IMR-90 (cell line): ENCODE measurements at places on chromosomes 12 and 14. TPM values are rescaled to one million over a fixed set of nuclear protein-coding genes. Genes with fewer than 3 reads are reported as not detected.

Gene MCRS1
- 60.8 and 72.9 TPM in 2 replicates for total RNA-seq

- peaks cover 9% of the 10 kb centered on the region for H3K4me1 ChIP-seq
- H3K4me3 ChIP-seq = peak overlapping the region; percentile 96
- peak; percentile 66 for DNase-seq
- H3K36me3 ChIP-seq = 0 out of 2 replicates have a peak, but pooled peaks cover 2% of the 10 kb centered on the region
Measured at GRCh38 chr14:49768301-49769121, 558 bp downstream of the KLHDC2 start.

DNA sequence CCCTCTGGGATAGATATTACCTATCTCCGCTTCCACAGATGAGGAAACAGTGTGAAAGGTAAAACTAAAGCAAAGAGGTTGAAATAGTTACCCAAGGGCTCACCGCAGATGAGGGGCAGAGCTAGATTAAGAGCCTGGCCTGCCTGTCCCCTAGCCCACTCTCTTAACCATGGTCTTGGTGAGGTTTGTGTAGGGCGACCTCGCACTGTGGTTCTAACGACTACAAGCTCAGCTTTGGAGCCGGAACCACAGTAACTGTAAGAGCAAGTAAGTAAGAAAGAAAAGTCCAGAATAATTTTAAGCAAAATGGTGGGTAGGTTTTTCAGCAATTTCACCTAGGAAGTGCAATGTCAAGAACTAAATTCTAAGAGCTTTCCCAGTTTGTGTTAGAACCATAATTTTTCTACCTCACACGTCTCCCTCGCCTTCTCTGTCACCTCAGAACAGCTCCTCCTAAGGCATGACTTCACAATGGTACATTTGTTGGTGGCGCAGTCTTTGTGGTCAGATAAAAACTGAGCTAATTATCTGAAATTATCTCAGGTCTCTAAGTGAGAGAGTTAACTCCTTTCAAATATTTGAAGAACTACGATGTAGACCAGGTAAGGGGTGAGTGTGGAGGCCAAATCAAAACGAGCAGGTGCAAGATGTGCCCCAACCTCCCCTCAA lies 64.8 kb downstream of the DAD1 start:
- peaks cover 11% of the 10 kb centered on the region for H3K4me1 ChIP-seq
- no peak overlapping the region for H3K4me3 ChIP-seq

Gene KRT85
- total RNA-seq = not detected in 2 replicates

DNA sequence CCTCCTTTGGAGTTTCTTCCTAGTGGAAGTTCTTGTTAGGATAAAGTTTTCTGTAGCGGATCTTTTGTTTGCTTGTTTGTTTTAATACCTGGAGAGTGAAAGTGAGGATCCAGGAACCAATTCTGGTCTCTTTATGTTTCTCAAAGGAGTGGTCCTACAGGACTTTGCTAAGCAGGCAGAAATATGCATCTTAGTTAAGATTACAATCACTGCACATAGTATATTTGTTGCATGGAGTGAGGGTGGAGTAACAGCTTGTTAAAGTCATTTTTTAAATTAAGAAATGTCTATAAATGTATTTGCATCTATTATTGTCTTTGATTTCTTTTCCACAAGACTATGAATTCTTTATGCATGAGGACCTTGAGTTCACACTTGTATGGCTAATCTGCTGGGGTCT lies 76.7 kb downstream of the DRAM1 start:
- H3K27ac ChIP-seq = no peak overlapping the region
- H3K4me1 ChIP-seq = no peaks in the 10 kb centered on the region
- H3K36me3 ChIP-seq = no peaks in the 10 kb centered on the region
- no peak for DNase-seq
